Immature natural killer cell (primary cell): ENCODE measurements at places on chromosomes 11 and 22.

DNA sequence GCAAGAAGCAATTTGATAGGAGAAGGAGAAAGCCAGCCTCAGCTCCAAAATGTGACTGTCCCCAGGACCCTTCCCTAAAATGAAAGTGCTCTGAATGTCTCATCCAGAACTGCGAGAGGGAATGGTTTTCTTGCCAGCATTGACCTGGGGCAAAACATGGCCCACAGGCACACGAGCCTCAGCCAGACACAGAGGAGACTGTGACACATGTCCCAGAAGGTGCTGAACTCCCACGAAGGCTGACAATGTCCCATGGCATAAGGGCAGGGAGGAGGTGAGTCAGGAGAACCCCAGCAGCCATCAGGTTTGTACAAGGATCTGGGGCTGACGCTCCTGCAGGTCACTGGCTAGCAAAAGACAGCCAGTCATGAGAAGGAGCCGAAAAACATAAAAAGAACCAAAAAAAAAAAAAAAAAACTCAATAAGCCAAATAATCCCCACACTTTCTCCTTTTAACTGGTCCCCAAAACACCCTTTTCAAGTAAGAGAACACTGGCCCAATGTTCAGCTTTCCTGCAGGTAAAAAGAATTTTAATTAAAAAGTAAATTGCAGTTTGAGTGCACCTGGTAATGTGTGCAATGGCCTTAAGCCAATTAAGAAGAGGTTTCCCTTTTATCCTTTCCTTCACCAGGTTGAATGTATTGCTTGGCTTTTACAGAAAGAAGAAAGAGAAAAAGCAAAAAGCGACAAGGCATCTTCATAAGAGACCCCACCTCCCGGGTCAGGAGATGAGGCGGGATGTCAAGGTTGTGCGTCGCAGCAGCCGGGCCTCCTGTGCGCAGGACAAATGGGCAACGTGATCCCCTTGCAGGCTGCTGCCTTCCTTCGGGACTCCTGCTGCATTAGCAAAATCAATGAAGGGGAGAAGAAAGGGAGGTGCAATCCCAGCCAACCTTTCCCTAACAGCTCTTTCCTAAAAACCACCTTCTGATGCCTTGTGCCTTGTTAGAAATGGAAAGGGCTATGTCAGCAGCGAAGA, 43.6 kb downstream of the GALNT18 start:
- no peak for DNase-seq

DNA sequence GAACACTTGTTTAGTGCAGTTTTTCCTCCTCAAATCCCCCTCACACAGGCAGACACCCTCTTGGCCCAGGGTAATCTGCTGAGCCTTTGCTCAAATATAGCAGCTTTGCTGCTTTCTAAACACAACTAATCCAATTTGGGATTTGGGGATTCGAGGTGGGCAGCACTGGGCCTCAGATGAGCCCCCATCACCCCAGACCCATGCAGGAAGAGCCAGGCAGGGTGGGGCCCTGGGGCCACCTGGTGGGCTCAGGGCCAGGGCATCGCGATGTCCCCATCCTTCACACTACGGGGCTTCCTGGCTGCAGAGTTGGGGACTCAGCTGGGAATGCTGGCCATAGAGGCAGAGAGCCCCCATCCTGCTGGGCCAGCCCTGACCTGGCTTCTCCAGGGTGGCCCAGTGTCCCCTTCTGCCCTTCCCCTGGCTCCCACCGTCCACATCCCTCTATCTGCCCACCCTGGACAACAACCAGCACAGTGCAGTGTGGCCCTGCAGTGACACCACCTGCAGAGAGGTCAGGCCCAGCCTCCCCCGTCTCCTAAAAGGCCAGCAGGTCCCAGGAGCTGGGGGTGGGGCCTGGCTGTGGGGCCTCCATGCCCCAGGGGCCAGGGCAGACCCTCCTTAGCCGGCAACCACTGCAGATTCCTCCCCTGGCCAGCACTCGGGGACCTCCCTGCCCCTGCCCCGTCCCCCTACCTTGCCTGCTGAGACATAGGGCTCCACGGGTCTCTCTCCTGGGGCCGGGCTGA, 56.6 kb upstream of the CCDC188 start:
- no peak for DNase-seq

- no peak for DNase-seq
Measured at GRCh38 chr11:70737816-70738630, 339.7 kb downstream of the CTTN start.

- no peak for DNase-seq
Measured at GRCh38 chr11:64675450-64676260, 47.3 kb downstream of the NRXN2 start.

- DNase-seq: no peak
Measured at GRCh38 chr11:133810766-133811165, 34.5 kb downstream of the SPATA19 start.

- no peak for DNase-seq
Measured at GRCh38 chr11:88428959-88429358, 91.4 kb upstream of the CTSC start.

GRCh38 chr11:103927535-103927934, 108.9 kb upstream of the DDI1 start:
- DNase-seq: peak; percentile 19

DNA sequence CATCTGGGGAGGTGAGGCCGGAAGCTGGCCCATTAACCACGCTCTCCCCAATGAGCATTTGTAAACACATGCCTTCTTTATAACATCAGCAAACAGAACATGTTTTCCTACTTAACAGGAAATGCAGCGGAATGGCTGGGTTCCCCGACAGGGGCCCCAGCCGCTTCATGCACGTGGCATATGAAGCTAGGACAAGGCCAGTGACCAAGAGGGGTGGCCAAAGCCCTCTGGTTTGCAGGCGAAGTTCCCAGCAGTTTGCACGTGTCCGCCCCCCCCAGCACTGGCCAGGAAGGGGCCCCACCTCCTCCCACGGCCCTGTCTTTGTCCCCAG, 38.7 kb upstream of the LINC01488 start:
- no peak for DNase-seq

DNA sequence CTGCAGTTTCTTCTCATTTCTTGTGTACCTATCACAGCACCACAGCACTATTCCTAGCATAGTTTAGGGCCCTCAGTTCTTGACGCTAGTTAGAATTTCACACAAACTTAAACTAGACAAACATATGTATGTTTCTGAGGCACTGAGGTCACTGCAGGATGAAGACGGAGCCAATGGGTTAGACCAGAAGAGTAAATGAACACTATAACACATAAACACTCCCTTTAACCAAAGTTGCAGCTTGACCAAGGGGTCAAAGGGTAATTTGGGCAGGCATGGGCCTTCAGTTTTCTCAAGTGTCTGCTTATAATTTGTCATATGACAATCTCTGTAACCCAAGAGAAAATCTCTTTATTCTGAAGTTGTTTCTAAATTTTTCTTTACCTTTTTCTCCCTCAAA, 12.9 kb upstream of the HBE1 start:
- no peak for DNase-seq

- DNase-seq: no peak
Measured at GRCh38 chr11:965206-965775, 39.6 kb downstream of the AP2A2 start.

DNA sequence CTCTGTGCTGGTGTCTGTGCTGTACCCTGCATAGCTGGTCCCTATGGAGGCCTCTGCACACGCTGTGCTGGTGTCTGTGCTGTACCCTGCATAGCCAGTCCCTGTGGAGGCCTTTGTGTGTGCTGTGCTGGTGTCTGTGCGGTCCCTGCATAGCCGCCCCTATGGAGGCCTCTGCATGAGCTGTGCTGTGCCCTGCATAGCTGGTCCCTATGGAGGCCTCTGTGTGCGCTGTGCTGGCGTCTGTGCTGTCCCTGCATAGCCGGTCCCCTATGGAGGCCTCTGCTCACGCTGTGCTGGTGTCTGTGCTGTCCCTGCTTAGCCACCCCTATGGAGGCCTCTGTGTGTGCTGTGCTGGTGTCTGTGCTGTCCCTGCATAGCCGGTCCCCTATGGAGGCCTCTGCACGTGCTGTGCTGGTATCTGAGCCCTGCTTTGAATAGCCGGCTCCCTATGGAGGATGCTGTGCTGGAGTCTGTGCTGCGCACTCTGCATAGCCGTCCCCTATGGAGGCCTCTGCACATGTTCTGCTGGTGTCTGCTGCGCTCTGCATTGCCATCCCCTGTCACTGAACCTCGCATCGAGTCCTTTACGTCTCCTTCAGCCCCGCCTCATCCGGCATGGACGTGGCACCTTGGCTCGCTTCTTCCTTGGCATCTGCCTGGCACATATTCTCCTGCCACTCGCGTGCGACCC, 6.2 kb downstream of the NADSYN1 start:
- DNase-seq: no peak

DNA sequence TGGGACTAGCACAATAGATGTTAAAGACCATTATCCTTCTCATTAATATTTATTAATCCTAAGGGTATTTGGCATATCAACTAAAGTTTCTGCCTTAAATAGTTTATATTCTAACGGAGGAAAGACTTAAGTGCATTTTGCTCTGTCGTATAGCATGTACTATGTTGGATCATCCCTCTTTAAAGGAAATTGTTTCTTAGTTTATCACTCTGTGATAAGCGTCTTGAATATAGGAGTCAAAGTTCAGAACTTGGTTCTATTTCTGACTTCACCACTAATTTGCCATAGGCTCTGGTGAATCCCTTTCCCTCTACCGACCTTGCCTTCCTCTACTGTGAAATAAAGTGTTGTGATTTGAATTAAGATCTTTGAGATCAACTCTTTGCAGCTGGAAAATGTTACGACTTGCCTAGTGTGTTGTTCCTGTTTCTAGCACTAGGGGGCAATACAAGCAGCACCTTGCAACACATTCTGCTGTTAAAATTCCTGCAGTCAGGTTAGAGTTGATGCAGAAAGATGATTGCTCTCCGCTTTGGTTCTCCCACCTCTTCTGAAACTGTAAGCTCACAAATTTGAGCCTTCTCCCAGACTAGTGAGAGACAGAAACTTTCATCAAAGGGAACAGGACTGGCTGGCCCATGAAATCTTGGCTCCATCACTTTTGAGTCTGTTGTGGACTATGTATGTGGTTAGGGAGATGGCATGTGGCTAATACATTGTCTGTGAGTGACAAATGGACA, 27.8 kb upstream of the ZNRF3 start:
- peak; percentile 54 for DNase-seq

DNA sequence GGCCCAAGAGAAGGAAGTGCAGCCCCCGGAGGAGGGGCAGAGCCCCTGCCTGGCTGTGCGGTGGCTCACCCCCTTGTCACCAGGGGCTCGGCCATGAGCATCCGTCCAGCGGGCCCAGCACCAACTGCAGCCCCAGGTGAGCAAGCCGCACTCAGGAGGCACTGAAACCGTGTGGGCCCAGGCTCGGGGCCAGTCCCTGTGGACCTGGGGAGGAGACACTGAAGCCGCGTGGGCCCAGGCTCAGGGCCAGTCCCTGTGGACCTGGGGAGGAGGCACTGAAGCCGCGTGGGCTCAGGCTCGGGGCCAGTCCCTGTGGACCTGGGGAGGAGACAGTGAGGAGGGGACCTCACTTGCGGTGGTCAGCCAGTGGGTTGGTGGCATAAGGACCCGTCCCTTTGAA, 13.9 kb downstream of the LSP1 start:
- DNase-seq: no peak

- no peak for DNase-seq
Measured at GRCh38 chr11:57277845-57278720, 41.0 kb upstream of the APLNR start.

GRCh38 chr22:49934160-49934890, 15.9 kb downstream of the CRELD2 start:
- peak; percentile 63 for DNase-seq

GRCh38 chr22:30892731-30893221, 75.8 kb downstream of the MORC2 start:
- no peak for DNase-seq

DNA sequence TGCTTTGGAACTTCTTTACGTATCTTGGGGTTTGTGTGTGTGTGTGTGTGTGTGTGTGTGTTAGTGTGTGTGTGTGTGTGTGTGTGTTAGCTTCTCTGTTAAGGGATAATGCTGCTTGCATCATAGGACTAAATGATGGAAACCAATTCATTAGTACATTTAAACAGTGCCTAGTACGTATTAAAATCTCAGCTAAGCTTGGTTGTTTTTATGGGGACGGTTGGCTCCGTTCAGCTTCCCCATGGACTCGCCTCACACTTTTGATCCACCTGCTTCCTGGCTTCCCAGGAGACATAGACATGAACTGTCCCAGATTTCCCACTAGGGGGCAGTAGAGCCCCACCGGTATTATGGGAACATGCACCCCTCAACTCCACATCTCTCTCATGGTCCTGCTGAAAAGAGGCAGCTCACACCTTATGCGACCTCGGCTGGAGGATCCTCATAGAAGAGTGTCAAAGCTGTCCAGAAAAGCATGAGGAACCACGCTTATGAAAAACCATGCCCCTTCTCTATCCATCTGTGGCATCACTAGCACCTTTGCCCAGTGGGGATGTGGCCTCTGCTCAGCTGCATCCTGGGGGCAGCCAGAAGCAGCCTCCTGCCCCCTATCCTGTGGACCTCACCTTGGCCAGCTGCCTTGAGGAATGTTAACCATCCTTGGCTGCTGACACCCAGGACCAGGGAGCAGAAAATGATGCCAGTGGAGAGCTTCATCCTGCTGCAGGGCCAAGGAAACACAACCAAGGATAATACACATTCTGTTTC, 9.7 kb upstream of the SAAL1 start:
- DNase-seq: peak; percentile 51

GRCh38 chr11:12963051-12963450, 46.1 kb upstream of the RASSF10 start:
- no peak for DNase-seq

- DNase-seq: no peak
Measured at GRCh38 chr22:27318516-27318915, 483.0 kb downstream of the MN1 start.

GRCh38 chr11:87539596-87539995, 501.9 kb downstream of the TMEM135 start:
- DNase-seq: no peak

DNA sequence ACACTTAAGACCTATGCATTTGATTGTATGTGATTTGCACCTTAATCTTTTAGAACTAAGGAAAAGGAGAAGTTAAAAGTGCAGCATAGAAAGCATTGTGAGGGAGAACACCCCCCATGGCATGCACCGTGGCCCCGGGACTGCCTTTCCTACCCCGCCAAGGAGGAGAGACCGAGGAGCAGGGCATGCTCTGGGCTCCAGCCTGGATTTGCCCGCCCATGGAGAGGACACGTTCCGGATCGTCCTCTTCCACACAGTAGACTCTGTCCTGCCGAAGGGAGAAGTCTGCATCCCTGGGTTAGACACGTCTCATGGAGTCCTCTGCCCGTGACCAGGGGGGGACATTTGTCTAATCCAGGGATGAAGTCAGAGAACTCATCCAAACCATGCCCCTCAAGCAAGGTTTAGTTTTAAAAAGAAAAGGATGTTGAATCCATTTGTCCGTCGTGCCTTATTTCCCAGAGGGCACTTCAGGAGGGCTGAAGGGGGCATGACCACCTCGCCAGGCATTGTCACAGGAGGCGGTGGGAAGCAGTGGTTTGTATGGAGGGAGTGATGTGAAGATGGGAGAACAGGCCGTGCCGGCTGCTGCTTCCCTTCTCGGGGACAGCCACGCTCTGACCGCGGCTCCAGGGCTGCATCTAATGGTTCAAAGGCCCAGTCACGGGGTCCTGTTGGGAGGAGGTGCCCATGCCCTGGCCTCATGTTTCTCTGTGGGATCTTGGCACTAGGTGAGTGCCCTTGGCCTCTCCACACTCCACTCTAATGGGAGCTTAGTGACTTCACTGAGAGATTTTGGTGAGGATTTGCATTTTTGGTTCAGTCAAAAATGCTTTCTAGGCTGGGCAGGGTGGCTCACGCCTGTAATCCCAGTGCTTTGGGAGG, 66.2 kb upstream of the GAL start:
- DNase-seq: no peak
